ENCODE measurements at places on chromosomes 11 and 22.

DNA sequence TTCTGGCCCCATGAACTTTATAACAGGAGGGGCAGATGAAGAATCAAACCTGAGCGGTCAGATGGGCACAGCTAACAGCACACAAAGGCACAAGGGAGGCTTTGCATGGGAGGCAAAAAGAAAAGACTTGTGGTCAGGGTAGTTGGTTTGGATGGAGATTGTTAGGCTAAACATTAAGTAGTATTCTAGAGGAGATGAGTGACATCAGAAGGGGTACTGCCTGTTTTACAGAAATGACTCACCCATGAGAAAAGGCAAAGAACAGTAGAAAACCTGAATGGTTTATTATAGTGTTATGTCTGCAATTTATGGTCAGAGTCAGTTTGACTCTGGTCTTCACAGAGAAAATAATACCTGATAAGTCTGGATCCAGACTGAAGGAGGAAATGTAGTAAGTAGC, 129.8 kb upstream of the KIRREL3 start:
- no peak for DNase-seq

GRCh38 chr11:41320238-41320637, 139.2 kb downstream of the LRRC4C start:
- no peak for DNase-seq

DNA sequence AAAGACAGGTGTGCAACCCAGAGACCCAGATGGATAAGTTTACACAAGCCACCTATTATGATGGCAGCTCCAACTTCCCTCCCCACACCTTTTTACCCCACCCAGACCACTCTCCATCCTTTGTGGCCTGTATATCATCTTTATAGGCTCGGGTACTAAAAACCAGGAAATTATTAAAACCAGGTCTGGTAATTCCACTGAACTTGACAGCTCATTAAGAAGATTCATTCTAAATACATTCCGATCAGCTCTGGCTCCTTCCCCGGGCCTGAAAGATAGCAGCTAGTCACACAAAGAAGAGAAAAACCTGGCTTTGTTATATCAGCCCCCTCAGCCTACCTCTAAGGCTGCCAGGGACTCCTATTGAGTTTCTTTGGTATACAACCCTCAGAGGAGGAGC, 67.9 kb upstream of the API5 start:
- no peak for DNase-seq

DNA sequence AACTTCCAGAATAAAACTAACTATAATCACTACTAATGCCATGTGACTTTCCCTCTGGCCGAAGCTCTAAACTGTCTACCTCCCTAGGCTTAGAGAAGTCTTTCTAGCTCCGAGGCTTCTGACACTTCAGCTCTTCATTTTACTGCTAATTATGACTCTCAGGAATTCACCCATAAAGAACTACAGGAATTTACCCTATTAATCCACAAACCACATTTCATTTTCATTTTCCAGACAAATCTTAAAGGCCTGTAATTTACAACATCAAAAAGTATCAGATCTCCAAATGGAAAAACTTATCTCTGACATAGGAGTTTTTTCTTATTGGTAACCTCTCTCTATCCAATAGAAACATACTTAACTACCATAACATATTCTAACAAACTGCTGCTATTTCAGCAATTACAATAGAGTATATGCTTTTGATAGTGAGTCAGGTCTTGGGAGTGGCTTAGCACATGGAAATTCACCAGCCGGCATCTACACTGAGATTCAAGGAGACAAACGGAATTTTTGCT, 33.4 kb downstream of the MRTFA start:
- no peak for DNase-seq

DNA sequence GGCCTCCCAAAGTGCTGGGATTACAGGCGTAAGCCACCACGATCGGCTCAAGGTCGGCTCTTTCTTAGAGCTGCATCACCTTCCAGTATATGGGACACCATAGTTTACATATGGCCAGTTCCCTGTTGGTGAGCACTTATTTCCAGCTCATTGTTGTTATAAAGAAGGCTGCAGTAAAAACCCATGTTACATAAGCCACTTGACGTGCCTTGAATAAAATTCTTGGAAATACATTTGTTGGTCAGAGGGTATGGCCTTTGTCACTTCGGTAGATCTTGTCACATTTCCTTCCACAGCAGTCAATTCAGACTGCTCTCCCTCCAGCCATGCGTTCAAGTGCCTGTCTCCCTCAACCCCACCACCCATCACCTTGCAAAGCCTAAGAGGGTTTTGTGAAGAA, 92.9 kb downstream of the PRR5L start:
- no peak for DNase-seq

GRCh38 chr22:50556703-50557102, 6.0 kb downstream of the SYCE3 start:
- no peak for DNase-seq

DNA sequence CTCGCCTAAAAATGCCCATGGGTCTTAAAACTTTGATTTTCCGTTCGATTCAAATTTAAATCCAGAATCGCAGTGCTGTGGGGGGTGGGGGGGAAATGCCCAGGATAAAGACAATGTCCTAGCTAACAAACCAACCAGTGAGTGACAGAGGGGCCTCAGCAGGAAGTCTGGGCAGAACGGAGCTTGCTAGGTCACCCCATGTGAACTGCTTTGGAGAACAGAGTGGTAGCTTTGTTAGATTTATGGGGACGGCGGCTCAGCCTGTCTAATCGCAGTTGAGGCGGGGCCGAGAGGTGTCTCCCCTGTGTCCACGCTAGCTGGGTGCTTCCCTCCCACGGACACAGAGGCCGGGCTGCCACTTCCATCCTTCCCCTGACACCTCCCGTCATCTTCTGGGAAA, 243.9 kb downstream of the CTTN start:
- no peak for DNase-seq

DNA sequence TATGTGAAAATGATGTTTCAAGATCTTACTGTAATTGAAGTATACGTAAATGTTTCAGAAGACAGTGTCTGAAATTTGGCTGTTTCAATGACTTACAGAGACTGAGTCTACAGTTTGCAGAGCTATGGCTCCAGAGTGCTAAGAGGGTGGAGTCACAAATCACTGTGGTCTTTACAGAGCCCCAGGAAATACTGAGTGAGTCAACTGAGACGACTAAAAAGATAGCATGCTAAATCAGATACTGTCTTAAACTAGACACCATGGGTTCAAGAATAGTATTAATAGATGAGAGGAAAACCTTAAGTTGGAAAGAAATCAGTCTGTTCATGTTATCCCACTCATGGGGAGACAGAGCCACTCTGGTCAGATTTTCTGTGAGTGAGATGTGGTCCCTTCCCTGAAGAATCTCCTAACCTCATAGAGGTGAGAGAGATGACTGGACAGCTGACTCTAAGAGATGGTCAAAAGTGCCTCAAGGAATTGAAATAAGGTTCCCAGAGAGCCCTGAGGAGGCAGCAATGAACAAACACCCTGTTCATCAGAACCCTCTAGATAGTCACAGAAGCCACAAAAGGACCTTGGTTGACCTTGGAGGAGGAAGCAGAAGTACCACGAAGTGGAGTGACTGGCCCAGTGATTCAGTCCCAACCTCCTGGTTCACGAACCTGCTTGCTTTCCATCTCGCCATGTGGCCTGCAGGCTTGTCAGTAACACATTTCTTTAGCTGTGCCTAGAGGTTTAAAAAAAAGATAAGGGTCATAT, 30.2 kb downstream of the C11orf91 start:
- no peak for DNase-seq

GRCh38 chr11:73528483-73529203, 69.3 kb downstream of the FAM168A start:
- DNase-seq = no peak

DNA sequence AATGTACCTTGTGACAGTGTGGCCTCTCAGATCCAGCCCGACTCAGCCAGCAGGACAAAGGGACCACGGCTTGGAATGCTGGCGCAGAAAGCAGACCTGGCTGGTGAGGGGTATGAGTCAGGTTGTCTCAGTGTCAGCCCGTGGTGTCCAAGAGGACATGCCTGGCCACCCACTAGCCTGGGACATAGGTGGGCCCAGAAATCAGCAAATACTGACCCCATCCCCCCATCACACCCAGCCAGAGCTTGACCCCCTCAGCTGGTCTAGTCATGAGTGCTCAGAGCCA, 4.5 kb downstream of the BANF1 start:
- DNase-seq = no peak

- no peak for DNase-seq
These were observed 253.0 kb downstream of the INSC start for GRCh38 chr11:15367695-15368094.

DNA sequence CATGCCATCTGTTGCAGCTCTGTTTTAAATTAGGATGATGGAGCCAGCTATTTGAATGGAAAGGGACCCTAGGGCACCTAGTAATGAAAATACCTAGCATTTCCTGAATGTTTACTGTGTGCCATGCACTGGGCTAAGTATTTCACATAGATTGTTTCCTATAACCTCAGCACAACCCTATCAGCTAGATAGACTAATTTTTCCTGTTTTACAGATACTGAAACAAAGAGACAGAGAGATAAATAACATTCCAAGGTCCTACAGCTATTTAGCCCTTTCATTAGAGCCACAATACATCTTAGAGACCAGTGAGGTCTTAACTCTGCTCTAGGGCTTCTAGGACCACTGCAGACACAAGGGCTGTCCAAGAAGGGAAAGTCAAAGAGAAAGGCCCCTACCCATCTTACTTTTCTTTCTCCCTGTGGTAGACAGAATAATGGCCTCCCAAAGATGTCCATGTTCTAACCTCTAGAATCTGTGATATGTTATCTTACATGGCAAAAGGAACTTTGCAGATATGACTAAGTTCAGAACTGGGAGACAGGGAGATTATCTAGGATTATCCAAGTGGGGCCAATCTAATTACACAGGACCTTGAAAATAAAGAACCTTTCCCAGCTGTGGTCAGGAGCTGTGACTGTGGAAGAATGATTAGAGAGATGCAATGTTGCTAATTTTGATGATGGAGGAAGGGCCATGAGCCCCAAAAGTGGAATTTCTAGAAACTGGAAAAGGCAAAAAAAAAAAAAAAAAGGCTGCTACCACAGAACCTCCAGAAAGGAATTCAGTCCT, 157.0 kb downstream of the CCDC34 start:
- DNase-seq = no peak

GRCh38 chr11:79165908-79166307, 274.9 kb downstream of the TENM4 start:
- DNase-seq = no peak

DNA sequence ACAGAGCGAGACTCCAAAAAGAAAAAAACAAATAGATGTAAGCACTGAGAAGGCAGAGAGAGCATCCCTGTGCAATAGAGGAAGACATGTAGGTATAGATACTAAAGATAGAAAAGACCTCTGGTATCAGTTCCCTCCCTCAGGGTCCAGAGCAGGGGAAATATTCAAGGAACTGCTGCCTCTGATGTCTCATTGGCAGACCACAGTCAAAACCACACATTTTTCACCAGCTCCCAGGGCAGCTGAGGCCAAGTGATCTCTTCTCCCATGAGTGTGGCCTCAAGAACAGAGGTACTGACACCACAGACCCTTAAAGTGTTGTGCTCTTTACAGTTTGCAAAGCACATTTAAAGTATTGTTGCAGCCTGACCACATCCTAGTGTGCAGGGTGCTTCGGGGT, 288.5 kb downstream of the NTM start:
- no peak for DNase-seq

DNA sequence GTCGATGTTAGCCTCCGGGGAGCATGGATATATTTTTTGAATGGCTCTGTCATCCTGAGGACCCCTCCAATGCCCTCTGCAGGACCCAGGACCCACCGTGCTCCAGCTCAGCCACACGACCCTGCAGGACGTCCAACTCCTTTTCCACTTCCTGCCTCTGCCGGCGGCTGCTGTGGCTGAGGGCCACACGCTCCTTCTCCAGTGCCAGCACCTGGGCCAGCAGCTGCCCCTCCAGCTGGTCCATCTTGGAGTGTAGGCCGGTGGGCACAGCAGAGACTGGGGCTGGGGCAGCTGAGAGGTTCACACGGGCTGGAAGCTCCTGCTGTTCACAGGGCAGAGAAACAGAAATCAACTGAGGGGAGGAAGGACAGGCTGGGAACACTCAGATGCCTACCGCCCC, 15.6 kb downstream of the NPTXR start:
- DNase-seq = no peak

- no peak for DNase-seq
These were observed 327.7 kb downstream of the DLG2 start for GRCh38 chr11:85299258-85299942.

DNA sequence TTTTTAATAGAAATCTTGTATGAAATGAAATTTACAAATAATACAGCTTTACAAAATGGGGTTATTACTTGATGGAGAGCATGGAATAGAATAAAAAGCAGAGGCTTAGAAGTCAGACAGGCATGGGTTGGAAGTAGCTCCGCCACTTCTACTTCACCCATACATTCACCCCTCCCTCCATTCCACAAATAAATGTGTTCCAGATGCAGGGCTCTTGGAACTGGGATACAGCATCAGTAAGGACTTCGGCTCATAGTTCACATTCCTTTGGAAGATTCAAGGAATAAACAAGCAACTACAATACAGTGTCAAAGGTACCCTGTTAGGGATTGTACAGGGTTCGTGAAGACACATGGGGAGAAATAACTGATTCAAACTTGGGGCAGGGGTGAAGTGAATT, 156.8 kb downstream of the WNT11 start:
- DNase-seq = no peak

GRCh38 chr11:109939166-109939810, 153.9 kb upstream of the ZC3H12C start:
- DNase-seq = peak; percentile 49

- DNase-seq = no peak
These were observed 145.7 kb upstream of the B3GAT1 start for GRCh38 chr11:134557571-134558257.

GRCh38 chr11:102552020-102552419, 21.5 kb upstream of the MMP7 start:
- DNase-seq = no peak

GRCh38 chr22:38016182-38017151, 32.1 kb upstream of the SOX10 start:
- DNase-seq = no peak

GRCh38 chr11:69969890-69970784, 108.0 kb upstream of the ANO1 start:
- no peak for DNase-seq

GRCh38 chr22:21758091-21758864, 22.7 kb upstream of the YPEL1 start:
- no peak for DNase-seq

- DNase-seq = no peak
These were observed 6.2 kb downstream of the MS4A10 start for GRCh38 chr11:60791153-60791933.

GRCh38 chr11:8066911-8067455, 14.0 kb upstream of the TUB start:
- no peak for DNase-seq

- peak; percentile 77 for DNase-seq
These were observed at the start of gene BRMS1 for GRCh38 chr11:66344550-66345315. Gene BRMS1, minus strand, starts transcription at chr11:66345104. Its CDS starts 2,870 bp downstream, at chr11:66342234.

DNA sequence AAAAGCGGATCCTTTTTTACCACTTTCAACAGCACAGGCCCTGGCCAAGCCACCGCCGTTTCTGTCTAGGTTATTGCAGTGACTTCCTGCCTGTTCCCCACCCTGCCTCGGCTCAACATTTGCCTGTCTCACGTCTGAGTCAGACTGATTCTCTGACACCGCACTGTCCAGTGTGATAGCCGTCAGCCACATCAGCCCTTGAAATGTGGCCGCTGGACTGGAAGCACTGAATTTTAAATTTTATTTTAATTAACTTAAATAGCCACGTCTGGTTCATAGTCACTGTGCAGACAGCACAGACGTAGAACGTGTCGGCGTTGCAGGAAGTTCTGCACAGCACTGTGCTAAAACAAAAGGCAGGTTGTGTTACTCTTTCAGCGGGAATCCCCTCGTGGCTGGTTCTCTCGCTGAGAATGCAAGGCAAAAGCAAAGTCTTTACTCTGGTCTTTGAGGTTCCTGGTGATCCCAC, 56.3 kb upstream of the ADSL start:
- DNase-seq = no peak
